Effector CD8-positive, alpha-beta T cell (primary cell): ENCODE measurements at places on chromosomes 2 and 18.

DNA sequence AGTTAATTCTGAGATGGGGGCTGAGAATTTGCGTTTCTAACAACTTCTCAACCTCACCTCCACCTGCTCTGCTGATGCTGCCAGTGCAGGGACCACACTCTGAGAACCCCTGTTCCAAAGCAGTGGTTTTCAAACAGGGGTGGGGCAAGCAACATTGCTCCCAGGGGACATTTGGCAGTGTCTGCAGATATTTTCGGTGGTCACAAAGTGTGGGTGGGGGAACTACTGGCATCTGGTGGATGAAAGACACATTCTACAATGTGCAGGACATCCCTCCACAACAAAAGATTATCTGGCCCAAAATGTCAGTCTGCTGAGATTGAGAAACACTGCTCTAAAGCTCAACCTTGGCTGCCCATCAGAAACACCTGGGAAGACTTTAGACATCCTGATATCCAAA is 188.7 kb upstream of the SATB2 start:
- DNase-seq = no peak

DNA sequence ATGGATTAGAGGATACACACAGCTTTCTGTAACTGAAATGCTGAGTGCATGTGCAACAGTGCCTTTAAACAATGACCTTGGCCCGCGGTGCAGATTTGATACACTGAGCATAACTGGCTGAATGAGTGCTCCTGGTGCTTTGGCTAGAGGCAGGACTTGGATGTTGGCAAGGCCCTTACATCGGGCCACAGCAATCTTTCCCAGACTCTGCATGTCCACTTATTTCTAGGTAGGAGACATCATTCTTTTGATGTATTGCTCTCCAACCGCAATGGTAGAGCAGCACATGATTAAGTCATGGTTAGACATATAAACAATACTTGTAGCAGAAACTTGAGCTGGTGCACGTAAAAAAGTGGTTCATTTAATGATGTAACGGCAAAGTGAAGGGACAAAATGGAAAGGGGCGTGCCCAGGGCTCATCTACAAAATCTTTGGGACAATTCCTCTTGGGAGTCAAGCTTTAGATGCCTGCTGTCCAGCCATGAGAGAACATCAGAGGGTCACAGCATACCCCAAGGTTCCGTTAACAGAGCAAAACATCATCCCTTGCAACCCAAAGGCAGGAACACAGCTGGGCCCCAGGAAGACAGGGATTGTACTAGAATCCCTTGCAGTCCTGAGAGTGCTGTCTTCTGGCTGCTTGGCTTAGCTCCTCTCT is 43.4 kb downstream of the RAB31 start:
- no peak for DNase-seq

GRCh38 chr2:201235860-201236811 is 24.2 kb upstream of the CASP8 start:
- peak; percentile 9 for DNase-seq

DNA sequence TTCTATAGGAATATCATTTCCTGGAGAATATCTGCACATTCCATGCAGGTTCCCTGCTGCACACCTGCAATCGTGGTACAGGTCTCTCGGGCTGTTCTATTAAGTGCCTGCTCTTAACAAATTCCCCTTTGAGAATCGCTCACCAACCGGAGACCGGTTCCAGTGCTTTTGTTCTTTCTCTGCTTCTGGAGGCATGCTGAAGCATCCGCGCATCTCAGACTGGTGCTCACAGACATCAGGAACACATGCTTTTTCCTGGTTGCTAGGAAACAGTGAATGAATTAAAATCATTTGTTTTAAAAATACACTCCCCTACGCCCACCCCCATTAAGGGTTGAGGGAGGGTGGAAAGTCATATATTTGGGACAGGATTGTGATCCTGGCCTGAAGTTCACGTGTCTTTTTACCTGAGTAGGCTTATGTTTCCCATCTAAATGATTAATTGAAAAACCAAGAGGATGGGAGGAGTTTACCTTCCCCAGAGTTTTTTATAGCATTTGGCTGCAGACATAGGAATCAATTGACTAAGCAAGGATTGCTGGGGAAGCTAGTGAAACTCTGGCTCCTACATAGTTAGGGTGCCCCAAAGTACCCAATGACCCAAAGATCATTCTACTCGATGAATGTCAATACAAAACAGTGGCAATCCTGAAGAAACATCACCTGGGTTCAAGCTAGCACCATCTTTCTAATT is at the start of gene C2orf80:
Gene C2orf80 (minus strand): TSS at position 221 of the 694 bp plus-strand sequence. CDS start 3,044 bp downstream, outside the sequence.
- DNase-seq = no peak

- no peak for DNase-seq
Measured at GRCh38 chr2:179344280-179344964, 79.8 kb upstream of the SESTD1 start.
